ENCODE measurements at places on chromosomes 3 and 15.

GRCh38 chr3:149646181-149646766 is 11.6 kb downstream of the WWTR1 start:
- no peak for DNase-seq

- no peak for DNase-seq
These were observed 148.1 kb downstream of the SNRK start for GRCh38 chr3:43434431-43434830.

- DNase-seq: no peak
These were observed 31.4 kb upstream of the TBL1XR1 start for GRCh38 chr3:177228601-177229190.

DNA sequence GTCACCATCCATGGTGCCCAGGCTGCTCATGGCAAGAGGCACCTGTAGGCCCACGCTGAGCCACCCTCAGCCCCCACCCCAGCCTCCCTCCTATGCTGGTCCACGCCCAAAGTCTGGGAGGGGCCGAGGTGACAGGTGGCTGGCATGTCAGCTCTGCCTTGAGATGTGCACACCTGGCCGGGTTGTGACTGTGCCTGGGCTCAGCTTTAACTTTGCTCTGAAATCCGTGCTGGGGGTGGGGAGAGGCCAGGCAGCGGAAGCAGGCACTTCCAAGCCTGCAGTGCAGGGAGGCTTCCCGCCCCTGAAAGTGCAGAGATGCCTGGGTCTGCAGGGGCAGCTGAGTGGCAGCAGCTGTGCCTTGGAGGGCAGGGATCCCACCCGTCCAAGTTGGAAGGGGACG is 1124.8 kb downstream of the SI start:
- DNase-seq: no peak

DNA sequence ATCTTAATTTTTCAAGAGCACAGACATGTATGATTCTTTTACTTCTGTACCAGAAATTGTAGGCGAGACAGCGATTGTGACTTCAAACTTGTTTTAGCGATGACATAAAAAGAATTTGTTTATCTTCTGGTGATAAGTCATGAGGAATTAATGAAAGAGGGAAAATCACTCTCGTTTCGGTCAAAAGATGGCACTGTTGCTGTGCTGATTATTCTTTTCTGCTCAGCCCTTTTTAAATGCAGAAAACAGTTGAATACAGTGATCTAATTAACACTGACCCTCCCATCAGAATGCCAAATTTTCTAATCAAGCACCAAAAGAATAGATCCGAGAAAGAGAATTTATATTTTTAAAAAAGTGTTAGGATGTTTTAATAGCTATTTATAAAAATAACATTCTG is 52.6 kb downstream of the NSUN3 start:
- DNase-seq: no peak

DNA sequence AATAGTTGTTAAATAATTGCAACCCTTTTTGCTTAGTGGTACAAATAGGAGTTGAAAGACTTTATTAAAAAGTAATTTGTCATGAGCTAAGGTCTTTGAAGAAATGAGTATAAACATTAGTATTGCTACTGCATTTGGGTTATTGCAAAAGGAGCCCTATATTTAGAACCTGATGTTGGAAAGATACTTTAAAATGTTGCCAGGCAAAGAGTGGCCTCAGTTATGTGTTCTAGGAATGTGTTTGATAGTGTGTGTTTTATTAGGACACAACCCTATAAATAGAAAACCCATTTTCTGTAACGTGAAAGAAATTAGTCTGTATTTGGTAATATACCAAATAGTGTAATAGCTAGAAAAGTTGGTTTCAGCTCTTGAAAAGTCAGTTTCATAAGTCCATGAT is 10.7 kb downstream of the VPS8 start:
- no peak for DNase-seq

DNA sequence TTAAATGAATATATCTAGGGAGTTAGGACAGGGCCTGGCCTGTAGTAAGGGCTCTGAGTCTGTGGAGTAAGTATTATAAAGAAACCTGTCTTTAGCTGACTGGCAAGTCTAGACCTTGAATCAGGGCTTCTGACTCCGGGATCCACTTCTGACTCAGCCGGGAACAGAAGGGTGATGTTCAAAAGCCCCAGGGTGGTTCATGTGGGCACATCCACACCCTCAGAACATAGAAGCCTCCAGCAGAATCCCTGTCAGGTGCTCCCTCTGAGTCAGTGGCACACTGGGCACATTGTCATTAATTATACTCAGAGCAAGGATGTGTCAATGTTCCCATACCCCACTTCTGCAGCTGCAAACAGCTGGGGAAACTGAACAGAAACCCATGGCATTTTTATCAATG is 26.7 kb upstream of the SNRK start:
- DNase-seq: no peak

GRCh38 chr3:184724699-184725098 is 12.8 kb upstream of the MAGEF1 start:
- DNase-seq: no peak

- peak; percentile 93 for DNase-seq
These were observed 753 bp downstream of the PLCH1 start for GRCh38 chr3:155744010-155744625.

DNA sequence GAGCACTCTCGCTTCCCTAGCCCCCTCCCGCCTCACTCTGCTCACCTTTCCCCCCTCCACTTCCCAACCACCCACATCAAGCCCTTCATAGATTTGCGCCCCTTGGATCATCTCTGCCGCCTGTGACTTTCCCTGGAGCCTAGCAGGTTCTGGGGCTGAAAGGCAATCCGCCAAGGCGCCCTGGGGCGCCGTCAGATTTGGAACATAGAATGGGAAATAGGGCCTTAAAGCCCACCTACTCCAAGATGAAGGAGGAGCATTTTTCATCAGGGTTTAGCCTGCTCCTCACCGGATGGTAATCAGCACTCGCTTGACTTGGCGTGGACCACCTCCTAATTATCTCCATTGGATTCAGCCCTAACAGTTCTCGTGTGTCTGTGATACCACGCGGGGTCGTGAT is 1.3 kb downstream of the CPNE4 start:
- peak; percentile 53 for DNase-seq

DNA sequence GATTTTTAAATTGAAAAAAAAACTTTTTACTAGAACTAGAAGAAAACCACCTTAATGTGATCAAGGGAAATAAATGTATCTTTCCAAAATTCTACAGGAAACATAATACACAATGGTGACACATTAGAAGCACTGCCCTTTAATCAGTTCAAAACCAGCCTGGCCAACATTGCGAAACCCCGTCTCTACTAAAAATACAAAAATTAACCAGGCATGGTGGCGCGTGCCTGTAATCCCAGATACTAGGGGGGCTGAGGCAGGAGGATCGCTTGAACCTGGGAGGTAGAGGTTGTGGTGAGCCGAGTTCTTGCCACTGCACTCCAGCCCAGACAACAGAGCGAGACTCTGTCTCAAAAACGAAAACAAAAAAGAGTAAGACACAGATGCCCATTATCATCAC is 134.5 kb downstream of the TBC1D5 start:
- no peak for DNase-seq

- DNase-seq: no peak
These were observed 48.9 kb upstream of the FMN1 start for GRCh38 chr15:33243393-33243792.

GRCh38 chr15:77305953-77306352 is 114.0 kb downstream of the PEAK1 start:
- DNase-seq: no peak

DNA sequence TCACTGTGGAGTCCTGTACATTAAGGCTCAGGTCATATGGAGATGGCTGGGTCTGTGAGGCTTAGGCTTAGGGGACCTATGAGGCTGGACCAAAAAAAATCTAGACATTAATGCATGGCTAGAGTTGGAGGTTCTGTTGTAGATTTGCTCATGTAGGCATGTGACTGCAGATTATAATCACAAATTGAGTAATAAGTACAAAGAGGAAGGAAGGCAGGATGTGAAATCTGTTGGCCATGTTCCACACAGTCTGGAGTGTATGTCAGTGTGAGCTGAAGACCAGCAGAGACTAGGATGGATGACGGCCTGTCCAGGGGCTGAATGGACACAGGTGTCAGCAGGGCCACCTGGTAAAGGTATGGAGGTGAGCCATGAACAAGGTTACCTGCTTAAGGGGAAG is at the start of gene ST3GAL6:
TSS of gene ST3GAL6 (plus strand) at position 265 of the 400 bp plus-strand sequence. CDS start 5,101 bp downstream, outside the sequence.
- no peak for DNase-seq

GRCh38 chr3:14244521-14245247 is 66.1 kb downstream of the LSM3 start:
- no peak for DNase-seq

DNA sequence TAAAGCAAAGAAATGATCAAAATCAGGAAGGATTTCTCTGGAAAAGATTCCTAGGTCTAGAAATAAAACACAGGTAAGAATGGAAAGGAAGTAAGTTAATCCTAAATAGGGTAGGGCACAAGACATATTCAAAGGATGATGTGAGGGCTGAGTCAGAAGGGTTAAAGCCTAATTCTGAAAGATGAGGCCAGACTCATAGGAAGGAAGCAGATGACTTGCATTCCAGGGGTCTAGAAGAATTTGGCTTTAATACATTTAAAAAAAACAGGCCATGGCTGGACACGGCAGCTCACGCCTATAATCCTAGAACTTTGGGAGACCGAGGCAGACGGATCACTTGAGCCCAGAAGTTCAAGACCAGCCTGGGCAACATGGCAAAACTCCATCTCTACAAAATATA is 3.2 kb downstream of the SSR3 start:
- DNase-seq: no peak

DNA sequence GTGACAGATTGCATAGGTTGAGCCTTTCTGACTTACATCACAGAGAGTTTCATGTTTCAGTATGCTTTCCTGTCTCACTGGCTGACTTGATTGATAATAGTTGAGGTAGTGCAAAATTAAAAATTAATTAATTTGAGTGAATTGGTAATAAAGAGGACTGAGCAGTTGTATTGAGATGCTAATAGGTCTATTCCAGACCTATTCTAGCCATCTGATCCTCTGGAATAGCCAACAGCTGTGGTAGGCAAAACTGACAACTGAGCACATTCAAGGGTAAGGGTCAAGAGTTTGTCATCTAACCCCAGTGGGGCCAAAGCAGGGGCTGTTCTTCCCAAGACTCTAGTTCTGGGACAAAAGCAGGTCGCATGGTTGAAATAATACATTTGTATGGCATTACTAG is 132.4 kb downstream of the EPHA3 start:
- no peak for DNase-seq

DNA sequence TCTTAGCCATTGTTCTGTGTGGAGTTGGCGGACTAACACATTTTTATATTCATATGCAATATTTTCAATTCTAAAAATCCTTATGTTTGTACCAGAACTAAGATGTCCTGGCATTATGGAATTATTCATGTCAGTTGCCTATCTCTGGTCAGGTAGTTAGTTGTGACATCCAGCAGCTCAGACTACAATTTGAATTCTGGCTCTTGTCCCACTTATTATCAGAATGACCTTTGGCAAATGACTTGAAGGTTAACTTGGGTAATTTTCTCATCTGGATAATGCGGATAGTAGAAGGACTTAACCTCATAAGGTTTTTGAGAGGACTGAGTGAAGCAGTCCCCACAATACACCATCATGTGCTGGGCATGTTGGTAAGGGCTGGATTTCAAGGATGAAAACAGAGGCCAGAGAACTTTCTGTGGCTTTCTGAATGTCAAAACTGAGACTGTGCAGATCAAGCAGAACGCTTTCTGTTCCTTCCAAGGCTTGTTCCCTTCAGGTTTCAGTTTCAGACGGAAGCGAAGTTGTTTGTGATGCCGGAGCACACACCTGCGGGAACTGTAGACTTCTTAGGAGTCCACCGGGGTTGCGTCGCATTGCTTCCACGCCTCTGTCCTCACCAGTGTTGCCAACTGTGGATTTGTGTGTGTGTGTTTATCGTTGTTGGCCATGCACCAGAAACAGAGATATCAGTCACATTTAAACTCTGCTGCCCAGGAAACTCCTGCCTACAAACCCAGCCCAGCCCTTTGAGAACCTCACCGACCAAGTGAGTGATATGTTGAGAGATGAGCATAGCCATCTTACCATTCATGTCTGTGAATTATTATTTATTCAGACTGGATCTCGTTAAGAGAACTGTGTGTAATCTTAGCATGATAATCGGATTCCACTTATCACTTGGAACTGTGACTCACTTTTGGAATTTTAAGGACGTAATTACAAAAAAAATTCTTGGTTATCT is 76.0 kb downstream of the PTPRG start:
- no peak for DNase-seq

- peak; percentile 31 for DNase-seq
These were observed 142.0 kb upstream of the TOPAZ1 start for GRCh38 chr3:44099566-44100297.

- DNase-seq: no peak
These were observed 38.9 kb upstream of the LIMD1 start for GRCh38 chr3:45555666-45556065.

GRCh38 chr3:187383246-187383645 is 15.1 kb downstream of the RTP4 start:
- no peak for DNase-seq

- no peak for DNase-seq
These were observed 18.0 kb downstream of the PLA2G4F start for GRCh38 chr15:42138411-42138810.

DNA sequence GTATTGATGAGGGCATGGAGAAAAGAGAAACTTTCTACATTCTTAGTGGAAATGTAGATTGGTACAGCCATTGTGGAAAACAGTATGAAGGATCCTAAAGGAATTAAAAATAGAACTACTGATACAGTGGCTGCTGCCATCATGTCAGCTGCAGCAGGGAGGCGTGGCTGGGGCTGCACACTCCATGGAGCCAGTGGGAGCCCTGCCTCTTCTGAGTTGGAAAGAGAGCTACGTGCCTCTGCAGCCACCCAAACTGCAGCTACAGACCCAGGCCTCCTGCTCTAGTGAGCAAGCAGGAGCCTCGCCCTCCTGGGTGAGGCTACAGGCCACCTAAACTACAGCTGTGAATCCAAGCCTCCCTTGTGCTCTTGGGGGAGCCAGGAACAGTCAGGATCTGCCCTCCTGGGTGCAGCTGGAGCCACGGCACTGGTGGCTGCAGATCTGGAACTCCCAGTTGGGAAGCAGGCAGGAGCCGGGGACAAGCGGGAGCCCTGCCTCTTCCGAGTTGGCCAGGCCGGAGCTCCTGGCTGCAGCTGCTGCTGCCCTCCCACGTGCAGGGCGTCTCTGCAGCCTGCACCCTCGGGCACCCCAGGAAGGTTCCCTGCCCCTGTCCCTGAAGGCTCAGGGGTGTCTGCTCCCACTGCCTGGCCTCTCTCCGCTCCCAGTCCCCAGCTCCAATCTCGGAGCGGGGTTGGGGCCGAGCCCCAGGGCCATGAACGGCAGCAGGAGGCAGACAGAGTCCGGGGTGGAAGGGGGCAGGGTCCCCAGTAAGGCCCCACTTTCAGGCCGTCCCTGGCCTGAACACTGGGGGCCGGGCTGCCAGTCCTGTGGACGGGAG is 64.5 kb downstream of the THBS1 start:
- no peak for DNase-seq

- no peak for DNase-seq
These were observed 119.0 kb upstream of the SATB1 start for GRCh38 chr3:18544146-18544545.

GRCh38 chr3:142645236-142645793 is 49.1 kb downstream of the PLS1 start:
- DNase-seq: no peak
